Daoy (cell line): ENCODE measurements at places on chromosomes 16 and 17. TPM values are rescaled to one million over a fixed set of nuclear protein-coding genes. Genes with fewer than 3 reads are reported as not detected.

Gene ANKRD40CL
- total RNA-seq = not detected in 2 replicates

Gene COPZ2
- 0.57 and 5.5 TPM in 2 replicates for total RNA-seq

Gene ABCA8
- 2.1 TPM in 1 of 2 replicates, not detected in the other for total RNA-seq

Gene FMNL1
- total RNA-seq = 6.3 and 9.2 TPM in 2 replicates
